ENCODE measurements at places on chromosomes 16 and 17.

DNA sequence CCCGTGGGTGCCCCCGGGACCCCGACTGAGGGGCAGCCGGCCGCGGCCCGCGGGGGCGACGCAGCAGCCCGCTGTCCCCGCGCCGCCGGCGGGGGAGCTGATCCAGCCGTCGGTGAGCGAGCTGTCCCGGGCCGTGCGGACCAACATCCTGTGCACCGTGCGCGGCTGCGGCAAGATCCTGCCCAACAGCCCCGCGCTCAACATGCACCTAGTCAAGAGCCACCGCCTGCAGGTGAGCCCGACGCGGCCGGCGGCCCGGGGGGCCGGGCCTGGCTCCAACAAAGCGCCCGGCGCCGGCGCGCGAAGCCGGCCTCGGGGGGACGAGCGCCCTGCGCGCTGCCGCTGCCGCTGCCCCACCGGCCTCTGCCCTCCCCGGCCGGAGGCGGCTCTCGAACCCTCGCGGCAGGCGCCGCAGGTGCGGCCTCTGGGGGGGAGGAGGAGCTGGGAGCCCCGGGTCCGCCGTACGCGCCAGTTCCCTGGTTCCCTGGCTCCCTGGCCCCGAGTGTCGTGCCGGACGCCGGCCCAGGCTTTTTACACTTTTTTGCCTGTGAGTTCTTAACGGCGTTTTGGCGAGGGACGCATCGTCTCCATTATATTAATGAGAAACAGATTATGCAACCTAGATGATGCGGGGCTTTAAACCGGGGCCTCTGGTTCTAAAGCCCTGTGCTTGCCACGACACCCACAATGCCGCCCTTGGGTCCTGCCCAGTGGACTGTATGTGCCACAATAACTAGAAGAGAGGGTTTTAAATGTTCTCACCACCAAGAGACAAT is 521 bp downstream of the ATMIN start:
- DNase-seq, result peak; percentile 20

DNA sequence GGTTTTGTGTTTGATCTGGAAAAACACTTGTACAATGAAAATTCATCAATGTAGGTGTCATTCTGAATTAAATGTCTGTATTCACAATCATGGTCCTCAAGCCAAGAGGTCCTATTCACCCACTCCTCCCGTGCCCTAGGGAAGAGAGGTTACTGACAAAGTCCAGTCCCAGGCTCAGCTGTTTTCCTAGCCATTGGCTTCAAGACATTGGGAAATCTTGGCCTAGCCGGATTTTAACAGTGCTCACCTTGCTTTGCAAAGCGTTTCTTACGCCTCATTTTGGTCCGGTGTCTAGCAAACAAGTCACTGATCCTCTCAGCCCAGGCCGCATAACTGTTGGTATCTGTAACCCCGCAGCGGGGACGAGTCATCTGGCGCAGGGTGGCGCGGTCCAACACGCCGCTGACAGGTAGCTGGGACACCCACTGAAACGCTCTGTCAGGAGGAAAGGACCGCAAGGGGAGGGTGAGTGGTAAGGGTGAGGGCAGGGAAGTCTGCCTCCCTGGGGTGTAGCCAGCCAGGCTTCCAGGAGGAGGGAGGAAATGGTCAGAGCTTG is 16.7 kb downstream of the MMP28 start:
- no peak for DNase-seq

DNA sequence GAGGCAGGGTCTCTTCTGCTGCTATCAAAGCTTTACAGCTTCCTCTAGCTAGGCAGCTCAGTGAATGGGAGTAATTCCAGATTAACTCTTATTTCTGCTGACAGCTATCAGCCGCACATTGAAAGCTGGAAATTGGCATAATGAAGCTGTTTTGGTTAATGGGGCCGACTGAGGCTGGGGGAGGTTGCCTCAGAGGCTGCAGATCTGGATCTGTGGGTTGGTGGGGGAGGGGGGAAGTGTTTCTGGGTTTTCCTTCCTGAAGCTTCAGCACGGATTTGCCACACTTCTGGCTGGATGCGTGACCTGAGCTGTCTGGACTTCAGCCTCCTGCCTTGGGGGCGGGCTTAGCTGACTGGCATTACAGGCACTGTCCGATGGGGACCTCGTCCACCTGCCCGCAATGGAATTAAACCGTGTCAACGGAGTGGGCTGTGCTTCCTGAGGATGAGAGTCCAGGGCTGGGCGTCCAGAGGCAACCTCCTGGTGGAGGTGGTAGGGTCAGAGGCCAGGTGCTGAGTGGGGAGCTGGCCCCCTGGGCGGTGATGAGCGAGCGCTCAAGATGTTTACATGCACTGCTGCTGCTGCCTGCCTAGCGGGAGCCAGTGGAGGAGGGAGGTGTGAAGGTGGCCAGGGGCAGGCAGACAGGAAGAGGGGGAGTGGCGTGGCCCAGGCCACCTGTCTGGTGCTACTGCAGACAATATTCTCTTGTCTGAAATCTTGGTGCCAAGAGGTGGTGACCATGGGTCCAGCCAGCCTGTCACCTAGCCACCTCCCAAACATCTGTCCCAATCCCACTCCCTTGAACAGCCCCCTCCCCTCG is 6.7 kb upstream of the ABCC3 start:
- DNase-seq, result no peak

- DNase-seq, result no peak
These were observed 194.5 kb downstream of the FOXL1 start for GRCh38 chr16:86772671-86773353.

DNA sequence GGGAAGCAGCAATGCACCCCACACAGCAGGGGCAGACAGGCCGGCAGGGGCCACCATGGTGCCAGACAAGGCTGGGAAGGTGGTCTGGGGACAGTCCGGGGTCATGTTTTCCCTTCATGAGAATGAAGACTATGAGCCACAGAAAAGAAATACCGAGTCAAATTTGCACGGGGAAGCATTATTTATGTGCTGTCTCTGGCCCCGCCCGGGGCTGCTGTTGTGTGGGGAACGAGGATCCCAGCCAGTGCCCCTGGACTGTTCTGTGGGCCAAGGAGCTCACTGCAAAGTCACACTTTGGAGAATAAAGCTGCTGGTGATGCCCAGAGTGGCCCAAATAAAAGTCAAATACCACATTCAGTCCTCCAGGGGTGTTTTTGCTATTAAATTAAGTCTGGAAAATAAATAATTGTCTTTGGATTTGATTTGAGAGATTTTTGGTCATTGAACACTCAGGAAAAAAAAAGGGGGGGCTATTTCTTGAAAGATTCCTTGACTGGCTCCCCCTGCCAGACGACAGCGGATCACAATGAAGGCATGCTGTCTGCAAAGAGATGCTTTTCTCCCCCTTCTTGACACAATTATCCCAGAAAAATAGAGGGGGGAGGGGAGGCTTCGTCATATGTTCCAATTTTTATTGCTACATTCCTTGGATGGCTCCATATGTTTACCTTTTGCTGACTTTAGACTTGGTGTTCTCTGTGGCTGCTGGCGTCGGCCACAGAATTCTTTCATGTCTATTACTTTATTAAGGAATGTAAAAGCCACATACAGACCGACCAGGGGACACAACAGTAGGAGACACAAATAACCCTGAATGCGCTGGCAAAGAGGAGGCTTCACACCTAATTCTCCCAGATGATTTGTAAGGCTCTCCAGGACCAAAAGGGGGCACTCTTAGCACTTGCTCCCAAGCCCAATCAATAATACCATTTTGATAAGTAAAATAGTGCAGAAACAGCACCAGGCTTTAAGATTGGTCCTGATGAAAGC is 27.1 kb upstream of the ANKFN1 start:
- DNase-seq, result no peak

- peak; percentile 71 for DNase-seq
These were observed 13.6 kb upstream of the EEF2K start for GRCh38 chr16:22192261-22193062.

DNA sequence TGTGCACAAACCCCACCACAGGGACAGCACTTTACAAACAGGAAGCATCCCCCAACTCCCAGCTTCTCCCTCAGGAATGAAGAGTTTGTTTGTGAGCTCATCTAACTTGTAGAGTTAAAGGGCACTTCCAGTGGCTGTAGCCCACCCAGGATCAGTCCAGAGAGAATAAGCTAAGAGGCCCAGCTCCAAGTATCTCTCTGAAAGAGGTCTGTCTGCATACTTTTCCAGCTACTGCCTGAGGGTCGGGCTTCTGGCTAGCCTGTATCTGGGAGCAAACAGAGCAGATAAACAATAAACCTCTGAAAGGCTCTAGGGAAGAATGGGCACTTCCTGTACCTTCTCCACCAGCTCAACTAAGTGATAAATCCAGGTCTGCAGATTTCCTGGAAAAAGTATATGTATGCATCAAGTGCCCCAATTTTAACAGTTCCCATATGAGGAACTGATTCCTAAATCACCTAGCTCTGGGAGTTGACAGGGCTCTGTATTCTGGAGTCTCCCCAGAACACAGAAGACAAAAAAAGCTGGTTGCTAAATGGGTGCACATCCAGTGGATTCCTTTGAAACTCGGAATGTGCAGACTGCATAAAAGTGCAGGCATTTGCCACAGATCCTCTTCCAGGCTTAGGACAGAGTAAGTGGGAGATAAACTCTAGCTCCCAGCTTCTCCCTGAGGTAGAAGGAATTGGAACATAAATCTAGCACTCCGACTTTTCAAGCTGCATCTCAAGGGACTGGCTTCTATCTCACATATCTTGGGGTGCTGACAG is 37.1 kb upstream of the MYLK3 start:
- DNase-seq, result no peak

DNA sequence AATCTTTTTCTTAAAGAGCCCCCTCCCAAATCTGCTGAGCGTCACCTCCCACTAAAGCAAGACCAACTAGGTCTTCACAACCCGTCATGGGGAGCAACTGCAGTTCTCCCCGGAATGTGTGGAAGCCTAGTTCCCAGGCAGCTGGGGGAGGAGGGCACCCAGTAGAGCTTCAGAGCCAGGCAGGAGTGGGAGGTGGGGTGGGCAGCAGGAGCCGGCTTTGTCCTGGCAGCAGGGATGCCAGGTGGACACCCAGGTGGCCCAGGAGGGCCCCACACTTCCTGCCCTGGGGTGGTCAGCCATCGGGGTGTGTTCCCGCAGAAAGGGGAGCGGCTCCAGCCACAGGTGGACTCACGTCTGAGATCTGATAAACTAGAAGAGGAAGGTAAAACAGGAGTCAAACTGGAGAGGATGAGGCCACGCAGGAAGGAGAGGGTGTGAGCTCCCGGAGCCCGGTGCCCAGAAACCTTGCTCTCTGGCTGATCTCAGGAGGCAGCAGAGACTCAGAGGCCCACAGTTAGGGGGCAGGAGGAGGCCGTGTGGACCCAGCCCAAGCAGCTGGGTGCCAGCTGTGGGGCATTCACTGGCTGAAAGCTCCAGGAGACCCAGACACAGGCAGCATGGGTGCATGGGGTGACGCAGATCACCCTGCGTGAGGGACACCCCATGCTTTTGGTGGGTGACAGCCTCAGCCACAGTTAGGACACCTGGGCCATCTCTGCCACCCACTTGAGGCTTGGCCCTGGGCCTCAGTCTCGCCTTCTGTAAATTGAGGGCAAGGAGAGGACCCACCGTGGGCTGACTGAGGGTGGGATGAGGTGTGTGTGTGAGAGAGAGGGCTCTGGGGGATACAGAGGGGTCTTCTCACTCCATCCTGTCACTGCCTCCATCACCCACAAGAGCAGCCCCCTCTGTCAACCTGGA is 260.8 kb upstream of the TNRC6C start:
- DNase-seq, result no peak

- no peak for DNase-seq
These were observed 13.2 kb upstream of the RPL13 start for GRCh38 chr16:89547291-89547690.

GRCh38 chr16:79051313-79051712 is 549.2 kb downstream of the MAF start:
- no peak for DNase-seq

DNA sequence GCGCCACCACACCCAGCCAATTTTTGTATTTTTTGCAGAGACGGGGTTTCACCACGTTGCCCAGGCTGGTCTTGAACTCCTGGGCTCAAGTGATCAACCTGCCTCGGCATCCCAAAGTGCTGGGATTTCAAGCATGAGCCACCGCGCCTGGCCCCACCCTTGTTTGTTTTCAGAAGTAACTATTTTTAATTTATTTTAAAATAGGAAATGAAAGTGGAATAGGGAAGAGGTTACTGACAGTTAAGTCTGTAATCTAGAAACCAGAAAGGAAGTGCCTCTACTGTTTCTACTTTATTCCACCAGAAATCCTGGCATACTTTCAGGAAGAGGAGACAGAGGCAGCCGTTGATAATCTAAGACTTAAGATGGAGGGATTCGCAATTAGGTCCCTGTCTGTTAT is 225.6 kb downstream of the TANC2 start:
- no peak for DNase-seq

GRCh38 chr17:30360086-30360808 is 18.5 kb upstream of the CPD start:
- no peak for DNase-seq

- DNase-seq, result no peak
These were observed 77.0 kb downstream of the MRC2 start for GRCh38 chr17:62704381-62704971.

- no peak for DNase-seq
These were observed 10.8 kb downstream of the C16orf90 start for GRCh38 chr16:3484318-3485096.

Measured in stimulated activated CD4-positive, alpha-beta T cell treated with anti-CD3 and anti-CD28 coated beads, Interleukin-12 subunit alpha, Interleukin-12 subunit beta, amount 100 ng/mL, for 24 hours (primary cell).